Pancreas (tissue), 10 donors: ENCODE measurements at places on chromosomes 13 and 19. TPM values are rescaled to one million over a fixed set of nuclear protein-coding genes. Genes with fewer than 3 reads are reported as not detected.
A peak's percentile ranks its signal among the peaks of the same experiment; 100 is the strongest.

- DNase-seq: no peak
Measured at GRCh38 chr19:35874392-35874930, 6.1 kb downstream of the APLP1 start.

GRCh38 chr13:113846636-113847318 lies 17.1 kb downstream of the GAS6 start:
- no peak for DNase-seq

DNA sequence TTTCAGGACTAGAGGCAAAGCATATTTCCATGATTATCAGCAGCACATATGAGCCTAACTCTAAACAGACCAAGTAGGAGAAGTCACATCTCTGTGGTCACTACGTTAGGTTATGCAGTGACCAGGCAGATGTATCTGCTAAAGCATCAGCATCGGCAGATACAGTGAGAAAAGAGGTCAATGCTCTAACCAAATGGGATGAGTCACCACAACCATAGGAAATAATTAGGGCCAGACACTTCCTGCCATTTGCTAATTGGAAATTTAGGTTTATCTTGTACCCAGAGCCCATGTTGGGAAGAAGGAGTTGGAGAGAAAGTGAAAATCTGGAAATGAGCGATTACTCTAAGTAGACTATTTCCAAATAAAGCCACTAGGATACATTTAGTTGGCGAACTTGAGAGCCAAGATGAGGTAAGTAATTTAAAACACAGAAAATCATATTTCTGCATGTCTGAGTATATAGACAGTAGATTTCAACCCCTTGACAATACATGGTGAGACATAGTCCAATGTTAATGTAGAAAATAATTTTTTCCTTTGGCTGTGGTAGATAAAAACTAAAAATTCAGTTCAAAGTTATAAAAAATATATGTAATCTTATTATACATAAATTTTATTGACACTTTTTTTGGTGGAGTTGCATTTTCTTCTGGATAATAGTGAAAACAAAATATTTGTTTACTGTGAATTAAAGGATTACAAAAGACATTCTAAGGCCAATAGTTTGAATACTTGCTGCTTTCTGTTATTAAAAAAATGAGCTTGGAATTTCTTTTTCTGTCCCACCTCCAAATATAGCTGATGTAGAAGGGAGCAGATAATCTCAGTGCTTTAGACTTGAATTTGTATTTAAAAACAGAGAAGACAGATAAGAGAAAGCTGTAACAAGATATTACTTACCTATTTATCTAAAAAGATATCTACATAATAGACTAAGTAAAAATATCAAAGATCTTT lies 104.4 kb upstream of the CSNK1A1L start:
- no peak for DNase-seq

GRCh38 chr19:28117143-28117542 lies 1095.8 kb downstream of the UQCRFS1 start:
- no peak for DNase-seq

- DNase-seq: peak; percentile 79
Measured at GRCh38 chr13:20814224-20814910, 40.6 kb upstream of the EEF1AKMT1 start.

- DNase-seq: peak; percentile 73
Measured at GRCh38 chr19:48510421-48511268, 990 bp downstream of the LMTK3 start.

- DNase-seq: no peak
Measured at GRCh38 chr13:95745289-95745688, 68.3 kb downstream of the DNAJC3 start.

- DNase-seq: no peak
Measured at GRCh38 chr13:28089065-28089464, 11.3 kb downstream of the FLT3 start.

GRCh38 chr13:51624695-51625345 lies 40.6 kb downstream of the WDFY2 start:
- DNase-seq: no peak

GRCh38 chr13:39577838-39578491 lies 25.0 kb downstream of the LHFPL6 start:
- no peak for DNase-seq

DNA sequence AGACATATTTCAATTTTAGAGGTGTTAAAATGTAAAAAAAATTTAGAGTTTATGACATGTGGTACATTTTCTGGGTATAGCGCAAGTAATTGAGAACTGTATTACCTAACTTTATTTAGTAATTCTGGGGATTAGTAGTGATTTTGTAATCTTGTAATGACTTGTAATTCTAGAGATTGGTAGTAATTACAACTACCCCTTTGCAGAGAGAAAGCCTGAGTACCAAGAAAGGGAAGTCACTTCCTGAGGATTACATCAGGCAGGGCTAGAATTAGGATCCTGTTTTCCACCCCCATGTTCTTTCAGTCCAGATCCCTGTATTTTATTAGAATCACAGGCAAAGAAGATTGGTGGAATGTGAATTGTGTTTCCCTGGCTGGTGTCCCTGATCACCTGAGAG lies 274.9 kb downstream of the KCNRG start:
- no peak for DNase-seq

GRCh38 chr19:49591731-49592485 lies 926 bp downstream of the PRR12 start:
- peak; percentile 70 for DNase-seq

DNA sequence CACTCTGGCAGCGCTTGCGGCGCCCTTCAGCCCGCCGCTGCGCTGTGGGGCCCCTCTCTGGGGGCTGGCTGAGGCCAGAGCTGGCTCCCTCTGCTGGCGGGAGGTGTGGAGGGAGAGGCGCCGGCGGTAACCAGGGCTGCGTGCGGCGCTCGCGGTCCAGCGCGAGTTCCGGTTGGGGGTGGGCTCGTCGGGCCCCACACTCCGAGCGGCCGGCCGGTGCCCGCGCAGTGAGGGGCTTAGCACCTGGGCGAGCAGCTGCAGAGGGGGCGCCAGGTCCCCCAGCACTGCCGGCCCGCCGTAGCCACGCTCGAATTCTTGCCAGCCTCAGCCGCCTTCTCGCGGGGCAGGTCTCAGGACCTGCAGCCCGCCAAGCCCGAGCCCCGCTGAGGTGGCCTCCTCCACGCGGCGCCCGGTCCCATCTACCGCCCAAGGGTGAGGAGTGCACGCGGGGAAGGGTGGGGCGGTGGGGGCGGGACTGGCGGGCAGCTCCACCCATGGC lies 879.0 kb upstream of the SLITRK5 start:
- no peak for DNase-seq

The PBX4 gene
- total RNA-seq: 0.40 TPM

The HPN gene
- 93.0 TPM for total RNA-seq

The CYP2A7 gene
- not detected for total RNA-seq

The VSTM1 gene
- not detected for total RNA-seq

The DNMT1 gene
- 17.0 TPM for total RNA-seq

The ZSCAN4 gene
- not detected for total RNA-seq

The FLT1 gene
- total RNA-seq: 5.3 TPM

The FXYD7 gene
- total RNA-seq: not detected

The NPAS1 gene
- 0.24 TPM for total RNA-seq

The LILRA1 gene
- total RNA-seq: 0.08 TPM

The SULT2B1 gene
- total RNA-seq: not detected
